OCI-LY7 (cell line): ENCODE measurements at places on chromosomes 3 and 15. TPM values are rescaled to one million over a fixed set of nuclear protein-coding genes. Genes with fewer than 3 reads are reported as not detected.

DNA sequence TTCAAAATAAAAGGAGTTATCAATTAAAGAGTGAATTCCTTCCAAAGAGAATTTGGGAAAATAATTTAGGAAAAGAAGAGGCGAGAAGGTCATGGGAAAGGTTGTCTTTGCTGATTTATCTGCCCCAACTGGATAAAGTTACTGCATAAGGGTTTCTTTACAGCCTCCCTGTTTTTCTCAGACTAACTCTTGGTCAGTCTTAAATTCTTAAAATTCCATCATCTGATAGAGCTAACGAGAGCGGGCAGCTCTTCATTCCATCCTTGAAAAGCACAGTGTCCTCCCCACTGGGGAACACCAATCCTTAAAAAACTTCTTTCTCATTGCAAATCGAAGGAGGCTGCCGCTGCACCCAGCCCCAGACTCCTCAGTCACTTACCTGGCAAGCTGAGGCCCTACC lies 107.2 kb downstream of the PGPEP1L start:
- no peak for DNase-seq

GRCh38 chr15:56019060-56019793 lies 25.8 kb upstream of the NEDD4 start:
- no peak for DNase-seq

- peak; percentile 90 for DNase-seq
Measured at GRCh38 chr3:15268033-15268631, 62.1 kb downstream of the CAPN7 start.

DNA sequence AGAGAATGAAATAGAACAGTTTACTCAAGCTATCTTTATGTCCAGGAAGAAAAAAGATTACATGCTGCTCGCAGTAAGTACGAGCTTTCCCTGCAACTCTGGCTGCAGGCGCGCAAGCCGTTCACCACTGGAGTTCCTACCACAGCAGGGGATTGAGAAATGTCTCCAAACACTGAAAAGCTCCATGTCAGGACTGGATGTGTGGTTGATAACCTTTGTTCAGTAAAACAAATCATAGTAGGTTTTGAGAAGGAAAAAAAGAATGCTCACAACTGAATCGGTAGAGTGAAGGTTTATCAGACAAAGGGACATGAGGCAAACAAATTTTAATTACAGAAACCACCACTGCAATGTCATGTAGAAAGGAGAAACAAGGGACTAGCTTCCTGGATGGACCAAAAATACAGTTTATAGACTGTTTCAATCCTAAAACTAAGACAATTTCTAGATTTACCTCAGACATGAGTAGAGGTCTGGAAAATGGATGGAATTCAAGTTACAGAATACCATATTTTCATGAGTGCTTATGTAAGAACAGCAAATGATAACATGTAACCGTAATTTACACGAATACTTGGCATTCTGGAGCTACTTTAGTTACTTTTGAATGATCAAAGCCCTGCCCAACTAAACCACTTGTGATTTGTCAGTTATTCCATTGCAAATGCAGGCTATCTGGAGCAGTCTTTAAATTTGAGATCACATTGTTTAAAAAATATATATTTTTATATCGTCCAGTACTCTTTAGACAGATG lies 471.1 kb downstream of the SHQ1 start:
- DNase-seq: no peak

GRCh38 chr15:92111291-92111690 lies 257.8 kb downstream of the SLCO3A1 start:
- no peak for DNase-seq

DNA sequence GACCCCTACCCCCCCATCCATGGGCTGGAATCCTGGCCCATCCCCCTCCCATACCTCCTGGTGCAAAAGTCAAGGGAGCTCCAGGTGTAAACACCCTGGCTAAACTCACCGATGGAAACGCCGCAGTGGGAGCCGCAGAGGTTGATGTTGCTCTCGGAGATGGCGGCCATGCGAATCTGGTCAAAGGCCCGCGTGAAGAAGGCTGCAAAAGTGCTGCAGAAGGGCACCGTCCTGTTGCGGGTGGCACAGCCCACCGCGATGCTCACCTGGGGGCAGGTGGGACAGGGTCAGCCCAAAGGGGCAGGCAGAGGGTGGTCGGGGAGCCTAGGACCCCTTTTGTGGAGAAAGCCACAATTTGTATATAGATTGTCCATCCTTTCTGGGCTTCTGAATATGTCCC lies 26.7 kb downstream of the TKT start:
- DNase-seq: no peak

- DNase-seq: no peak
Measured at GRCh38 chr3:156983559-156983958, 157.4 kb downstream of the LEKR1 start.

Gene HAPLN3
- total RNA-seq: 0.93 and 2.0 TPM in 2 replicates

GRCh38 chr15:91549581-91549980 lies 303.9 kb upstream of the SLCO3A1 start:
- DNase-seq: no peak

GRCh38 chr3:134749802-134750553 lies 45.1 kb upstream of the EPHB1 start:
- no peak for DNase-seq
